ENCODE measurements at places on chromosomes 5 and 9. TPM values are rescaled to one million over a fixed set of nuclear protein-coding genes. Genes with fewer than 3 reads are reported as not detected.

TMEM232 gene
- 1.2 TPM for total RNA-seq

HMMR gene
- total RNA-seq = 0.14 TPM

CD72 gene
- 0.62 TPM for total RNA-seq

RIC1 gene
- total RNA-seq = 10.9 TPM

MARCHF3 gene
- 16.2 TPM for total RNA-seq

DNA sequence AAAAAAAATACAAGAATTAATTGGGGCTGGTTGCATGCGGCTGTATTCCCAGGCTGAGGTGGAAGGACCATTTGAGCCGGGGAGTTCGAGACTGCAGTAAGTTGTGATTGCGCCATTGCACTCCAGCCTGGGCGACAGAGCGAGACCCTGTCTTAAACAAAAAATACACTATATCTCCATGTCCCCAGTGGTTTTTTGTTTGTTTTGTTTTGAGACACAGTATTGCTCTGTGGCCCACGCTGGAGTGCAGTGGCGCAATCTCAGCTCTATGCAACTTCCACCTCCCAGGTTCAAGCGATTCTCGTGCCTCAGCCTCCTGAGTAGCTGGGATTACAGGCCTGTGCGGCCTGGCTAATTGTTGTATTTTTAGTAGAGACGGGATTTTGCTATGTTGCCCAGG is 1.2 kb downstream of the COQ4 start:
- DNase-seq = no peak
- peaks cover 2% of the 10 kb centered on the region for H3K36me3 ChIP-seq

GRCh38 chr5:165630261-165630778 is 2124.9 kb downstream of the MAT2B start:
- no peaks in the 10 kb centered on the region for H3K36me3 ChIP-seq
- H3K4me3 ChIP-seq = no peak overlapping the region
- no peak for DNase-seq

DNA sequence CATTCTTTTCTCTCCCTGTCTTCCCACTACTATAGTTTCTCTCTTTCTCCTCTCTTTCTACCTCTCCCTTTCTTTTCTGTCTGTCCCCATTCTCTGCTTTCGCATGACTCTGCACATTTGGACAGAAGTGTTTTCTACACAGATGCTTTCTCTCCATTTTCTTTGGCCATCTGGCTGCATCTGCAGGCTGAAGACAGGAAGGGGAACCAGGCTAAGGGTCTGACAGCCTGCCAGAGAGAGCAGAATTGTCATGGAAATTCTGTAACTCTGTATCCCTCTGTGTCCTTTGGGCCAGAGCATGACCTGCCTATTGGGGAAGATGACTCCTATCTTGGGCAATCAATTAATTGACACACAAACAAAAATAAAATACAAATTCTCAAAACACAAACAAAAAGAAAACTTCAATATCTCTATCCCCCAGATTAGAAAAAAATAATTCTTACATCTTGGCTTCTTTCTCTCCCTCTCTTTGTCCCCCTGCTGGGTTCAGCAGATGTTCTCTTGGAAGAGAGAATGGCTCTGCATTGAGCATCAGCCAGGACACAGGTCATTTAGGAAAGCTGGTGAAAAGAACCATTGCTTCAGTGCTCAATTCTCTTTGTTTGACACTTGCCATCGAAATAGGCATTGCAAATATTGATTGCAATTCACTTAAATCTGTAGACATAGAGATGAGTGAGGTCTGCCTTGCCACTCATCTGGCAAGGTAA is 415.9 kb upstream of the KLF4 start:
- no peaks in the 10 kb centered on the region for H3K4me1 ChIP-seq
- H3K27ac ChIP-seq = no peak overlapping the region
- no peaks in the 10 kb centered on the region for H3K36me3 ChIP-seq
- DNase-seq = no peak
- H3K27me3 ChIP-seq = no peaks in the 10 kb centered on the region

- no peak for DNase-seq
- peaks cover 5% of the 10 kb centered on the region for H3K4me1 ChIP-seq
- H3K27ac ChIP-seq = no peak overlapping the region
Observed at GRCh38 chr5:73436535-73437100, 12.0 kb downstream of the FOXD1 start.
